ENCODE measurements at places on chromosomes 12 and 14. TPM values are rescaled to one million over a fixed set of nuclear protein-coding genes. Genes with fewer than 3 reads are reported as not detected.

Gene TAS2R42
- total RNA-seq = not detected

Gene RPS6KA5
- total RNA-seq = 48.1 TPM

Gene NKX2-1
- total RNA-seq = not detected

Gene CFAP251
- 0.21 TPM for total RNA-seq

Gene RDH12
- not detected for total RNA-seq

Gene SETD1B
- total RNA-seq = 35.9 TPM

Gene NGB
- total RNA-seq = not detected

Gene HOXC4
- 1.9 TPM for total RNA-seq

Gene KRT71
- not detected for total RNA-seq

Gene CDK2
- 146 TPM for total RNA-seq

Gene PHLDA1
- total RNA-seq = 95.6 TPM

Gene HOXC6
- not detected for total RNA-seq

Gene ARG2
- 13.6 TPM for total RNA-seq

Gene KANSL2
- 56.6 TPM for total RNA-seq

Gene FZD10
- not detected for total RNA-seq

Gene CLEC2A
- total RNA-seq = not detected

Gene TCL1B
- total RNA-seq = not detected

Gene STRAP
- total RNA-seq = 70.2 TPM

Gene KLHL33
- 0.59 TPM for total RNA-seq

Gene CLEC2B
- 55.1 TPM for total RNA-seq

Gene CCDC197
- not detected for total RNA-seq

Gene CISTR
- not detected for total RNA-seq

Measured in activated CD8-positive, alpha-beta memory T cell treated with anti-CD3 and anti-CD28 coated beads, Interleukin-2, amount 10 ng/mL, durations not matched to agents 7 days and 5 days (primary cell).